Stimulated activated CD4-positive, alpha-beta T cell treated with anti-CD3 and anti-CD28 coated beads, Interleukin-15, amount 100 ng/mL, for 24 hours (primary cell): ENCODE measurements at places on chromosomes 2 and 18.

GRCh38 chr2:32946314-32947075 is at the start of gene LTBP1:
TSS of gene LTBP1 (plus strand) at chr2:32946953. CDS start at chr2:32947325, 372 bp downstream.
- DNase-seq = peak; percentile 78

DNA sequence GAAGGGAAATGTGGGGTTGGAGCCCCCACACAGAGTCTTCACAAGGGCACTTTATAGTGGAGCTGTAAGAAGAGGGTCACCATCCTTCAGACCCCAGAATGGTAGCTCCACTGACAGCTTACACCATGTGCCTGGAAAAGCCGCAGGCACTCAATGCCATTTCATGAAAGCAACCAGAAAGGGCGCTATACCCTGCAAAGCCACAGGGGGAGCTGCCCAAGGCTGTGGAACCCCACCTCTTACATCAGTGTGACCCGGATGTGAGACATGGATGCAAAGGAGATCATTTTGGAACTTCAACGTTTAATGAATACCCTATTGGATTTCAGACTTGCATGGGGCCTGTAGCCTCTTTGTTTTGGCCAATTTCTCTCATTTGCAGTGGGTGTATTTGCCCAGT is 694.7 kb downstream of the CBLN2 start:
- no peak for DNase-seq

GRCh38 chr18:44458777-44459176 is 221.9 kb upstream of the SETBP1 start:
- no peak for DNase-seq

- no peak for DNase-seq
These were observed 90.4 kb downstream of the CERKL start for GRCh38 chr2:181566334-181567032.

GRCh38 chr18:48023334-48024008 is 93.0 kb upstream of the SMAD2 start:
- peak; percentile 19 for DNase-seq

DNA sequence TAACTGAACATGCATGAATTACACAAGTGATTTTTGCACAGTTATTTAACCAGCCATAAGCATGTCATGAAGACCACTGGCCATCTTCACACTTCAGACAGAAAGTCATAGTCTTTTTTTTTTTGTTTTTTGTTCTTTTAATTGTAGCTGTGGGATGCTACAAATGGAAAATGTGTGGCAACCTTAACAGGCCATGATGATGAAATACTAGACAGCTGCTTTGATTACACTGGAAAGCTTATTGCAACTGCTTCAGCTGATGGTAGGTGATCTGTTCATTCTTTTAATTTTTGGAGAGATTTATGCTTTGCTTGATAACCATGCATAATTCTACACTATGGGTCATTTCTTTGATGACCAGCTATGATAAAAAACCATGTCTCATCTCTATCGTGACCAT is 35.6 kb downstream of the DAW1 start:
- DNase-seq = no peak

DNA sequence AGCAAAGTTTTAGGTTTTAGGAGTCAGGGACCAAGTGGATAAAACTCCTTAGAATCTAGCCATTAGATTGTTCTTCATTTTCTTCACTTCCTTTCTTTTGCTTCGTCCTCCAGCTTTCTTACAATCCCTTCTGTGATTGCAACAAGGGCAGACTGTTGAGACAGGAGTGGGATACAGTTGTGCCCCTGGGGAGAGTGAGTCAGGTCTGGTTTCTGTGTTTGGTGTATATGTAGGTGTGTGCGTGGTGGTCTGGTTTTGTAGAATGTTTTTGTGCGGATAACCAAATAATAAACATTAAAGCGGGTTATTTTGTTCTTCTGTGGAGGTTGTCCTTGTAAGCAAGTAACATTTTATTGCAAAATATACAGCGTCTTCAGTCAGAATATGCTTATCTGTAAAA is 7.3 kb downstream of the INSIG2 start:
- no peak for DNase-seq

GRCh38 chr18:22872900-22873537 is 60.1 kb upstream of the RBBP8 start:
- DNase-seq = no peak

DNA sequence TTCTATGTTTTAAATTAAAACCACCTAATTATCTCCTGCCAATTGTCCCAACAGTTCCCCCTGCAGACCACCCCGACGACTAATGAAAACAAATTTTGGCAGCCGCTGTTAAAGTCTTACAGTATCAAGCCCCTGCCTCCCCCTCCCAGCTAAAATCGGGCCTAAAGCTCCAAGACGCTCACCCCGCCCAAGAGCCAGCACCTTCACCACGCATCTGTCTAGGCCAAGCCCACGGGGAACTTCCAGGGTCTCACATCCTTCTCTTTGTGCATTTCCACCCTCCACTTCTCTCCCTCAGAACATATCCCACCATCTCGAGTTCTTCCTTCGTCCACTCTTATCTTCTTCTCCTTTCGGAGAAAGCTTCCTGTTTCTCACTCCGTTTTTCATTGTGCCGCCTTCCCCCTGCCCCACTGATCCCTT is 445 bp downstream of the PRPF40A start:
- DNase-seq = peak; percentile 49

- no peak for DNase-seq
These were observed 39.0 kb downstream of the FBXO48 start for GRCh38 chr2:68428126-68428525.

- no peak for DNase-seq
These were observed 115.3 kb downstream of the FHOD3 start for GRCh38 chr18:36412778-36413177.

- DNase-seq = no peak
These were observed 279.7 kb downstream of the MBD5 start for GRCh38 chr2:148300544-148300943.

- DNase-seq = peak; percentile 65
These were observed at the start of gene INPP1 for GRCh38 chr2:190343536-190344275. TSS of gene INPP1 (plus strand) at chr2:190343589. CDS start at chr2:190360103, 16,514 bp downstream.

DNA sequence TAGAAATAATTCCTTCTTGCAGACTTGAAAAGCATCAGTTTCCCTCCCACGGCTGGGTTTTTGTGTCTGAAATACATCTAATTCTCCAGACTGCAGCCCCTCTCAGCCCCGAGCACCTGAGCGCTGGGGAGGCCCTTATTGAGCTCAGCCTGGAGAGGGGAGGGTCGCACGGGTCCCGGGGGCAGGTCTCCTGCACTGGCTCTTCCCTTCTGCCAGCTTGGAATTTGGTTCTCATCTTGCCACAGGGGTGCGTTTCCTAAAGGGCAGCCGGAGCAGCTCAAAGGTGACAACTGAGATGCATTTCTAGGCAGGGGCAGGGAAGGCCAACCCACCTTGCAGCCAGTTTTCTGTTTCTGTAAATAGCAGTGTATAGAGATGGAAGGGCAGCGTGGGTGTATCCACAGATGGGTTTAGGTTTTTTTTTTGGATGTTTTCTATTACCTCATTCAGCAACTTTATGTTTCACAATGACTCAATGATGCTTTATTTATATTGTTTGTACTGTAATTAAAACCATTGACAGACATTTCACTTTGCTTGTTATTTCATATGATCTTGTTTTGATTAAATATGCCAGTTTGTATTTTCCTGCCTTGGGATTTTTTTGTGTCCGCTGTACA is 37.0 kb downstream of the GBX2 start:
- DNase-seq = no peak

DNA sequence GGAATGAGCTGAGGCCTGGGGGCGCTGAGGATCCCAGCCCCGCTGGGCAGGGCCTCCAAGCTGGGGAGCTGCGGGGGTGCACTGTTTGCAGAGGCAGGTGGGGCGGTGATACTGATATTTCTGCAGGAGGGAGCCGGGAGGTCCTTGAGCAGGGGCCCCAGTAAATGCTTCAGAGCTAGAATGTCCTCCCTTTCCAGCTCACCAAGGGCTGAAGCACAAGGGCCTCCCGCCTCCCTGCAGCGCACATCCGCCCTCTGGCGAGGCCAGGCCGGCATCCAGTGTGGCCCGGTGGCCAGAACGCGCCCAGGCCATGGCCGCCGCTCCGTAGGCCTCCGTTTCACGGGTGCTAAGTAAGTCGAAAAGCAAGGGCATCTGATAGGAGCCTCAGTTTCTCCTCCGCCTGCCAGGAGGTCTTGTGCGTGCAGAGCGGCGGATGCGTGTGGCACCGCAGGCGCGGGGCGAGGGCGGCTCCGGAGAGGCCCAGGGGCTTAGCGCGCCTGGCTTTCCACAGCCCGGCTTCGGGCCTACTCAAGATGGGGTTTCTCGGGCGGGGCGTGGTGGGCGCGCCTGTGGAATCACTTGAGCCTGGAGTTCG is 29.5 kb upstream of the CHMP1B start:
- DNase-seq = no peak

DNA sequence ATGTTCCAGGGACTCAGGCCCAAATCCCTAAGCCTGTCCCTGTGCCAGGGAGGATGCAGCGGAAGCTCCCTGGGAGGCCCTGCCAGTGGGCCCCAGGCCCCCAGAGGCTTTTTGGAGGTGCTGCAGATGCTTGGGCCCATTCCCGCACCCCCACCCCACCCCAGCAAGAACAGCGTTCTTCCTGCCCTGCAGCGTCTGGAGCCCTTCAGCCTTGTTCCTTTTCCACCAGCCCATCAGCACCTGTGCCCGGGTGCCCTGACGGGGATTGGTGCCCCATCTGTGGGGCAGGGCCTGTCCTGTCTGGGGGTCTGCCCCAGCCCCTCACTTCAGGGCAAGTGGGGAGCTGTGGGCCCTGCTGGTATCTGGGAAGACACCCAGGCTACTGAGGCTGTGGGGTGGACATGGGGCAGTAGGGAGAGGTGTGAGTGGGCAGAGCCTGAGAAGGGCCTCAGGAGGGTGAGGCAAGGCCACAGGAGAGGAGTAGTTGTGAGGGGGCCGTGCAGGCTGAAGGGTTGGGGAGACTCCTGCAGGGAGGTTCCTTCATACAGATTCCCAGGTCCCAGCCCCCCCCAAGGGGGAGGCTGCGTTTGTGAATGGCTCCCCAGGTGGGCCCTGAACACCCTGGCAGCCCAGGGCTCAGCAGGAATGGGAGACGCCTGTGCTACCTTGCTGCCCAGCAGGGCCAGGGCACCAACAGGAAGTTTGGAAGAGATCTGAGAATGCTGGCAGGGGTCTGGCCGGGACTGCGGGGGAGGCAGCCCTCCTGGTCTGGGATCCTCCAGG is 2.4 kb downstream of the RNPEPL1 start:
- no peak for DNase-seq

- DNase-seq = peak; percentile 76
These were observed 2.9 kb upstream of the ATOH8 start for GRCh38 chr2:85750587-85751575.

DNA sequence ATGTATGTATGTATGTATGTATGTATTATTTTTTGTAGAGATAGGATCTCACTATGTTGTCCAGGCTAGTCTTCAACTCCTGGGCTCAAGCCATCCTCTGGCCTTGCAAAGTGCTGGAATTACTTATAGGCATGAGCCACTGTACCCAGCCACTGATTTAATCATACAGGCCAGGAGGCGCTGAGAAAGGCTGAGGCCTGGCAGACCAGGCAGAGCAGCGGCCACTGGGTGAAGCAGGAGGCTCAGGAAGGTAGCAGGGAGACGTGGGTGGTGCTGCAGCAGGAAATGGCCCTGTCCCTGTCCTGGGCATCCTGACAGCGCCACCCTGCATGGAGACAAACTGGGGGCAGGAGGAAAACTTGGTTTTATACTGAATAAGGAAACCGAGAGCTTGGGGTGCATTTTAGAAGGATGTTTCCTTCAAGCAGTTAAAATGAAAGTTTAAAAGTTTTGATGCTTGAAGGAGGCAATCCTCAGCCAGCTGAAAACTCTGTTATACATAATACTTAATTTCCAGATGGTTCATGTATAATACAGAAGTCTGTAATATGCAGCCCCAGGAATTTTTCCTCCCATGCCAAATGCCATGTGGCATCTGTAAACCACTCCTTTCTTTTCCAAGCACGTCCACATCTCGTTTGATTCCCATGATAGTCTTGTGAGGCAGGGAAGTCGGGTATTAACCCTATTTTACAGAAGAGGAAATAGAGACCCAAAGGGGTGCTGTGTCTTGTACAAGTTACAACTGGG is 182.4 kb downstream of the CELF4 start:
- no peak for DNase-seq

DNA sequence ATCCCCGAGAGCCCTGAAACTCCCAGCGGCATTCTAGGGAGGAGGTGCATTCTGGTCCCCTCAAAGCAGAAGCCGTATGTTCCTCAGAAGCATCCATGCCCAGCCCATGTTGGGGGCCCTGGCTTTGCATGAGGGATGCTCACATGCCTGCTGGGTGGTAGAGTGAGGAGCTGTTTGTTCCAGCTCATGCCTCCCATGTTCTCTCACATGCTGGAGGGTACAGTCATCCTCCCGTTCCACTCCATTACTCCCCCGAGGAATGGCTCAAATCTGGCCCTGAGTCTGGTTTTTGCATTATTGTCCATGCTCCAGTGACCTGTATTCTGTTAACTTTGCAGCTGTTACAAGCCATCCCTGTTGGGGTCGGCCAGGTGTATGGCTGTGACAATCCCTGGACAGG is 24.1 kb downstream of the SLC14A2 start:
- DNase-seq = no peak

DNA sequence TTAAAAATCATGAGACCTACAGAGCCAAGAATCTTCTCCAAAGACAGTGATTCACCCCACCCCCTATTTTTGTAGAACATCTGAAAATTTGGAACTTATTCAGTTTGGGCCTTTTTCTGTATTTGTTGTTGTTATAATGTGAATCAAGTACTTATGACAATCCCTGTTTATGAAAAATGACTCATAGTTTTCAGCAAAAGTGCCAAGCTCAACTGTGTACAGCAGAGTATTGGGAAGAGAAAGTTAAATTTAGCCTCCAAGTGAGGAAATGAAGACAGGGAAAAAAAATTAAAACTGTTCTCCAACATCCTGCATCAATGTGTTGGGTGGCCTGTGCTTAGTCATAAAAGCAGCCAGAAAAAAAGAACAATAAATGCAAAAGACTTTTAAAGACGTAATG is 46.2 kb downstream of the LRATD1 start:
- no peak for DNase-seq

DNA sequence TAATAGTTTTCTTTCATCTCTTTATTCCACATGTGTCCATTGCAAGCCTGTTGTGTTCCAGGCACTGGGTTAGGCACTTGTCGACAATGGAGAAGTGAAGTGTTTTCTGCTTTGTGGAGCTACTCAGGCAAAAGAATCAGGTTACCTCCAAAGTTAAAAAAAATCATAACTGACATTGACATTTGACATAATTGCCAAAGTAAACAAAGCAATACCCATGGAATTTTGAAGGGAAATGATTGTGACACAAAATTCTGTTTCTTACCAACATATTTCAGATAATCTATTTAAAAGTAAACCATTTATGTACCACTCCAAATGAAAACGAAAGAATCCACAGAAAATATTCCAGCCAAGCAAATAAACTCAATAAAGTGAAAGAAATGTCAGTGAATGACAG is 6.4 kb upstream of the TGFA start:
- no peak for DNase-seq

- no peak for DNase-seq
These were observed 78.5 kb downstream of the RHOB start for GRCh38 chr2:20525041-20526035.

DNA sequence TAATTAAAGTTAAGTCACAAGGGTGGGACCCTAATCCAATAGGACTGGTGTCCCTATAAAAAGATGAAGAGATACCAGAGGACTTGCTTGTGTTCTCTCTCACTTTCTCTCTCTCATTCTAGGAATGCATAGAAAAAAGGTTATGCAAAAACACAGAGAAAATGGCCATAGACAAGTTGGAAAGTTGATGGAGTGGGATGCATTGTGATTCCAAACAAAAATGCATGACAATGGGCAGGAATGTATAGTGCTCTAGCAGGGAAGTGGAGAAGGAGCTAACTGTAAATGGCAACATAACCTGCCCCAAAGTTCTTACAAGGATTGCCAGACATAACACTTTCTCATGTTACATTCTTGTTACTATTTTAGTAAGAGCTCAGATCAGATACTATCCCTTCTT is 301.6 kb upstream of the LRATD1 start:
- no peak for DNase-seq
